Activated CD4-positive, alpha-beta T cell treated with anti-CD3 and anti-CD28 coated beads, Interleukin-2, amount 10 ng/mL, durations not matched to agents 24 days and 14 days (primary cell): ENCODE measurements at places on chromosomes 6 and 20. TPM values are rescaled to one million over a fixed set of nuclear protein-coding genes. Genes with fewer than 3 reads are reported as not detected.

Gene IL20RA
- not detected in 2 replicates for total RNA-seq

Gene PHACTR3
- total RNA-seq, result not detected in 2 replicates

DNA sequence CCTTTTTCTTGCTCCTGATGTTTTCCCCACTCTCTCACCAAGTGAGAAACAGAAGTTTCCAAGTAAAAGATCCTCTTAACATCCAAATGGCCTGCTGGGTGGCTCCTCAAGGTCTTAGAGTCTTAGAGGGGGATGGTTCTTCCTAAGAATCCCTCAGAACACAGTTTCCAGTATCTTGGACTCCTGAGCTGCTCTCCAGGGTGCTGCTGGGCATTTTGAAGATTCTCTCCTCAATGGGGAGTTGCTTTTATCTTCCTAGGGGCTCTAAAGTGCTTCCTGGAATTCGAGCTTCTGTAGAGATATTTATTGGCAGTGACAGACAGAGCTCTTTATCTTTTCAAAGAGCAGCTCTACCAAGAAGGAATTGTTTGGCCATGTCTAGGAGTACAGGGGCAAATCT is 70.8 kb upstream of the SLC35B3 start:
- no peak for DNase-seq

Gene ESR1
- 0.35 and 0.38 TPM in 2 replicates for total RNA-seq

GRCh38 chr6:5529015-5529414 is 267.7 kb downstream of the FARS2 start:
- DNase-seq, result no peak

GRCh38 chr6:33314515-33314942 is 651 bp upstream of the TAPBP start:
- peak; percentile 92 for DNase-seq

GRCh38 chr6:123515715-123516114 is 121.0 kb downstream of the TRDN start:
- no peak for DNase-seq

Gene AVP
- total RNA-seq, result not detected in 2 replicates

DNA sequence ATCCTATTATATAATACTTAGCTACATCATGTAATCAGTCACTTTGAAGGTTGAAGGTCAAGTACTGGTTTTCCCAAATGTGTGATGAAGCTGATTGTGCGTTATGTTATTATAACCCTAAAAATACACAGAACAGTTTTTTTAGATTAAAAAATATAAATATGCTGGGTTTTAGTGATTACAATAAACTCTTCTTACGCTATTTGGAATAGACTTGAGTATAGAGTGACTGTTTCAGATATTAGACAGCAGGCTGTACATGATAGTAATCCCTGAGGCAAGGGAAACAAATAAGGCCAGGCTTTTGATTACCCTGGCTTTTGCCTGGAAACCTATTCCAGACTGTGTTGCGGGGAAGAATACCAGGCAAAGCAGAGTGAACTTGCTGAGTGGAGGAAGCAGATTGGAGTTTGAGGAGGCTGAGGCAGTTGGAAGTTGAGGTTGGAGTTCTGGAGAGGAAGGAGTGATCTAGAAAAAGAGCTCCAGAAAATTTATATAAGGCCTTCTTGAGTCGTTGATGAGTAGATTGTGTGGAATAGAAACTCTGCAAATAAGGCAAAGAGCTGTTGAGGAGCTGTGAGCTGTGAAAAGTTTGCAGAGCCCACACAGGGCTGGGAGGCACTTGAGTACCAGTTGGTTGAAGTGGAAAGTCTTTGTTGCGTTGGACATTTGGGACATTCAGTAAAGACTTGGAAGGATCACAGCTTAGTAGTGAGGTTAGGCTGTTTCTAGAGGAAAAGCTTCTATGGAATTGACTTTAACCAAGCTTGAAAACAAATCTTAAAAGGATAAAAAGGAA is 26.4 kb downstream of the MAP3K4 start:
- DNase-seq, result no peak

- no peak for DNase-seq
Measured at GRCh38 chr6:125846292-125847024, 55.7 kb downstream of the NCOA7 start.

Gene SYTL3
- total RNA-seq, result 102 and 106 TPM in 2 replicates

Gene MGME1
- 32.7 and 34.3 TPM in 2 replicates for total RNA-seq

- DNase-seq, result no peak
Measured at GRCh38 chr20:20814685-20815084, 102.2 kb upstream of the RALGAPA2 start.

GRCh38 chr6:42007286-42008137 is 42.8 kb upstream of the TAF8 start:
- DNase-seq, result peak; percentile 76

- DNase-seq, result no peak
Measured at GRCh38 chr6:13268913-13269518, 59.3 kb downstream of the TBC1D7 start.

GRCh38 chr6:169865346-169866139 is 114.1 kb downstream of the ERMARD start:
- DNase-seq, result no peak

- DNase-seq, result no peak
Measured at GRCh38 chr6:116156405-116157326, 30.7 kb upstream of the COL10A1 start.

DNA sequence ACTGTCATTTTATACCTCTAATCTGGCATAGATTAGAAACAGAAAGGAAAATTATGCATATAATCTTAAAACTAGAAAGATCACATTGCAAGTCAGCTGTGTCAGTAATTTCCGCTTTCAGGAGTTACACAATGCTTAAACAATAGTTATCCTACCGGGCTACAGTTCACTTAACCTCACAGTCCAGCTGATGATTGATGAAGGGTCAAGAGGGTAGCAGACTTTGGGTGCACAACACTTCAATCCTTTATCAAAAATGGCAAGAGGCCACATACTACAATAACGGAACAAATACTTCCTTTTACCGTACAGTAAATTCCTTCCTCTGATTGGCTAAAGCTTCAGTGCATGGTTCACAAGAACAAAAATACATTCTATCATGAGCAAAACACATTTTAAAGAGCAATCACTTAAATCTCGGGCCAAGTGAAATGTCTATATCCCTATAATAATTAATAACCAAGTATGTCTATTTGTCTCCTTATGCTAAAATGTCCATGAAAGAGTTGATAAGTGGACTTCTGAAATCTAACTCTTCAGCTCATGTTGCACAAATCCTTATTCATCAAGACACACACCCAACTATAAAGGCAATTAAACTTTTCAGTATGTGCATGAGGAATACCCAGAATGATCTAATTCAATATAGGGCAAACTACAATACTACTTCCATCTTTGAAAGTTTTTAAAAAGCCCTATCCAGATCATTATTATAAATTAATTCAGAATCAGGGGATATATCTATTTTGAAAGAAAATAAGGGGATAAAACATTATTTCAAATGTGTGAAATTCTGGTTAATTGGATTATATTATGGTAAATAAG is 76.8 kb downstream of the HIVEP2 start:
- peak; percentile 54 for DNase-seq

Gene ZFP57
- 2.0 and 2.7 TPM in 2 replicates for total RNA-seq

- DNase-seq, result no peak
Measured at GRCh38 chr6:43809417-43810305, 39.6 kb downstream of the VEGFA start.

DNA sequence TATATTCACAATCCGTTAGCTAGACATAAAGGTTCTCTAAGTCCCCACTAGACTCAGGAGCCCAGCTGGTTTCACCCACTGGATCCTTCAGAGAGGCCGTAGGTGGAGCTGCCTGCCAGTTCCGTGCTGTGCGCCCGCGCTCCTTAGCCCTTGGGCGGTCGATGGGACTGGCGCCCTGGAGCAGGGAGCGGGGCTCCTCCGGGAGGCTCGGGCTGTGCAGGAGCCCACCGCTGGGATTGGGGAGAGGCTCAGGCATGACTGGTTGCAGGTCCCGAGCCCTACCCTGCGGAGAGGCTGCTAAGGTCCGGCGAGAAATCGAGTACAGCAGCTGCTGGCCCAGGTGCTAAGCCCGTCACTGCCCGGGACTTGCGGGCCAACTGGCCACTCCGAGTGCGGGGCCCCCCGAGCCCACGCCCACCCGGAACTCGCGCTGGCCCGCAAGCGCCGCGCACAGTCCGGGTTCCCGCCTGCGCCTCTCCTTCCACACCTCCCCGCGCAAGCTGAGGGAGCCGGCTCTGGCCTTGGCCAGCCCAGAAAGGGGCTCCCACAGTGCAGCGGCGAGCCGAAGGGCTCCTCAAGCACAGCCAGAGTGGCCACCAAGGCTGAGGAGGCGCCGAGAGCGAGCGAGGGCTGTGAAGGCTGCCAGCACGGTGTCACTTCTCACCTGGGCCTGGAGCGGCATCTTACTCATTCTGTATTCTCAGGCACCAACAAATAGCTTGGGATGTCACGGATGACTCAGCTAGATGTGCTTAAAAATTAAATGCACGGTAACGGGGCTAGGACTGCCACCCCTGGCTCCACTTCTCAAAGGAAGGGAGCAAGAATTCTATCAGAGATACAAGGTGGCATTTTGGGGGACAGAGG is 44.1 kb downstream of the IRF4 start:
- no peak for DNase-seq

- no peak for DNase-seq
Measured at GRCh38 chr6:84871925-84872324, 107.5 kb upstream of the TBX18 start.

GRCh38 chr20:64182146-64182865 is 18.1 kb downstream of the MYT1 start:
- DNase-seq, result no peak

DNA sequence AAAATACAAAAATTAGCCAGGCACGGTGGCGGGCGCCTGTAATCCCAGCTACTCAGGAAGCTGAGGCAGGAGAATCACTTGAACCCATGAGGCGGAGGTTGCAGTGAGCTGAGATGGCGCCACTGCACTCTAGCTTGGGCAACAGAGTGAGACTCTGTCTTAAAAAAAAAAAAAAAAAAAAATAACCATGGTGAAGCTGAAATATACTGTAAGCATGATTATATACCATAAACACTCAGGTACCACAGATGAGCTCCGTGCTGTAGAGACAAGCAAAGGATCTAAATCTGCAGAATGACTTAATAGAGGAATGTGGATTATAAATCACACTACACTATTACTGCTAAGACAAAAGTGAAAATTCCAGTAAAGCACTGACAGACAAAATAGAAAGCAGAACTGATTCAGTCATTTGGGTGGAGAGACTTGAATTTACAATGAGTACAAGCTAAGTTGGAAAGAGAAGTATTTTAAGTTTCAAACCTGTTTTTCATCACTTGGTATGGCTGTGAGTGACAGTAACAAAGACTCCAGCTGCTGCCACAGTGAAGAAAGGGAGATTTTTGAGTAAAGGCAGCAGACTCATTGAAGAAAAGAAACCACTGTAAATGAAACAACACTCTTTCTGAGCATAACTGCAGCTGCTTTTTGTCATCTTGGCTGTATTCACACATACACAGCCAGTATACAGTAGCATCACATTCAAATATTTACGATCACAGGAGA is 322.1 kb downstream of the RNGTT start:
- no peak for DNase-seq

DNA sequence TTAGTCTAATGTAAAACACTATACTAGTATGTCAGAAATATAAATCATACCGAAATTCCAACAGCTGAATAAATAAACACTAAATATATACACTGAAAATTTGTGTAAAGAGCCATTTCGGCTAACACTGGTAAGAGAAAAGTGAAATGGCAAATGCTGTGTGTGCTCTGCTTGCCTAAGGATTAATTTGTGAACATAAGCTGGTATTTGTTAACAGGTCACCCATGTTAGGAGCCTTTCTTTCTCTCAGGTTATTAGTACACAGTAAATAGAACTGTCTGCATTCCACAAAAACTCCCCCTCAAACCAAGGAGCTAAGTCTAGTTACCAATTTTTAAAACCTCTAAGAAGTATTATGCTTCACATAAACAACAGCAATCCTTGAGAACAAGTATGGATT is 27.0 kb downstream of the ELOVL5 start:
- no peak for DNase-seq

DNA sequence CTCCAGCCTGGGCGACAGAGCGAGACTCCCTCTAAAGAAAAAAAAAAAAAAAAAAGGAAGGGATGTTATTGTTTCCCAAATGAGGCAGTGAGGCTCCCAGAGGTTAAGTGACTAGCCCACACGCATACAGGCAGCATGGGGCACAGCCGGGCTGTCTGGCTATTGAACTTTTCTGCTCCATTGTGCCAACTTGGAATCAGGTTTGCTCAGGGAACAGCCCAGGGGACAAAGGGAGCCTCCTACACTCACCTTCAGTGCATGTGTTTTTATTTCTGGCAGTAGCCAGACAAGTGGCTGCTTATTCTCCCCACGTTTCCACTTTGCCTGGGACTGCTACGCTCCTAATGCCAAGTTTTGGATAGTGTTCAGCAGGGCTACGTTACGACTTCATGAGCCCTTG is 10.7 kb downstream of the ETV7 start:
- no peak for DNase-seq

- no peak for DNase-seq
Measured at GRCh38 chr6:114735025-114735735, 392.4 kb upstream of the HS3ST5 start.

- DNase-seq, result peak; percentile 58
Measured at GRCh38 chr20:8790442-8791074, 278.3 kb upstream of the PLCB4 start.

- DNase-seq, result no peak
Measured at GRCh38 chr6:136169394-136170148, 80.5 kb downstream of the MTFR2 start.

GRCh38 chr6:132209351-132209750 is 191.9 kb downstream of the MOXD1 start:
- no peak for DNase-seq

Gene B3GALT4
- total RNA-seq, result 4.1 and 4.6 TPM in 2 replicates

DNA sequence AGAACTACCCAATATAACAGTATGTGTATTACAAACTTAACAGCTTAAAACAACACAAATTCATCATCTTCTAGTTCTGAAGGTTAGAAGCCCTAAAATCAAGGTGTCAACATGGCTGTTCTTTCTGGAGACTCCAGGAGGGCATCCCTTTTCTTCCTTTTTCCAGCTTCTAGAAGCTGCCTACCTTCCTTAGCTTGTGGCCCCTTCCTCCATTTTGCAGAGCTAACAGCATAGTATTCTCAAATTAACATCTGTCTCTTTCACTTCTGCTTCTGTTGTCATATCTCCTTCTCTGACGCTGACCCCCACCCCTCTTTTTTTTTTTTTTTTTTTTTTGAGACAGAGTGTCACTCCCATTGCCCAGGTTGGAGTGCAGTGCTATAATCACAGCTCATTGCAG is 52.8 kb upstream of the AKIRIN2 start:
- no peak for DNase-seq

GRCh38 chr6:11851387-11851786 is 72.8 kb upstream of the ADTRP start:
- no peak for DNase-seq

Gene SPATS1
- total RNA-seq, result not detected in 2 replicates

Gene HLA-DRA
- total RNA-seq, result 12.9 and 14.0 TPM in 2 replicates
